ENCODE measurements at places on chromosomes 2 and 18. TPM values are rescaled to one million over a fixed set of nuclear protein-coding genes. Genes with fewer than 3 reads are reported as not detected.

RIT2 gene
- total RNA-seq = not detected

CD28 gene
- total RNA-seq = 130 TPM

DNA sequence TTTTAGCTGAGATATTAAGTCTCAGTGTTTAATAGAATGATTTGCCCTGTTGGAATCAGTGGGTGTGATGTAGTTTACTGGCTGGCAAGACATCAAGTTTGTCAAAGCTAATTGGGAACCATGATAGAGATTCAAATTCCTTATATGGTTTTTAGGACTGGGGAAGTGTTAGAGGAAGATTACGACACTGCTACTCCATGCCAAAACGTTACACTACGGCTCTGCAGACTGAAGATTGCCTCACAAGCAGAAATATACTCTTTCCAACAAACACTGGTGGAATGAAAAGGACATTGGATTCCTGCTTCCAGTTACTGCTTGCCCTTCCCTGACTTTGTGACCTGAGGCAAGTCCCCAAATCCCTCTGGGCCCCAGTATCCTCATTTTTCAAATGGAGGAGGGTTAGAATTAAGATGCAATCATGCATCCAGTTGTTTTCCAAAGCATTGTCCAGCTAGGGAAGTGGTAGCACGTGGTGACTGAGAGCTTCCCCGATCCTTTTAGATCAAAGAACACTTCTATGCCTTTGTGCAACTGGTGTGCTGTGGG, 147.6 kb downstream of the CDC42EP3 start:
- no peak for DNase-seq

DNA sequence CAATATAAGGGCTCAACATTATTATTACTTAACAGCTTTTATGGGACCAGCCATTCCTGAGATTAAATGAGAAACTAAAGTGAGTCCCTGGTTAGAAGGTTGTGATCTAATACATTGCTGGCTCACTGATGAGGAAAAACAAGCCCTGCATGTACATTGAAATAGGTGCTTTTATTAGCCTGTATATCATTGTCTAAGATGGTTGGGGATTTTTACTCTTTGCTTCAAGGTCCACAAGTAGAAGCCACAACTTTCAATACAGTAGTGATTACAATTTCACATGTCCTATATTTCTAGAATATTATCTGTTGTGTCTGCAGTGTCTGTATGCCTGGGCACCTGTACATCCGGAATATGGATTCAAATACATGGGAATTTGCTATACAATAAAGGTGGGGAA, 104.1 kb upstream of the FZD5 start:
- DNase-seq = no peak

GRCh38 chr2:9944330-9944758, 7.1 kb upstream of the GRHL1 start:
- DNase-seq = no peak

DNA sequence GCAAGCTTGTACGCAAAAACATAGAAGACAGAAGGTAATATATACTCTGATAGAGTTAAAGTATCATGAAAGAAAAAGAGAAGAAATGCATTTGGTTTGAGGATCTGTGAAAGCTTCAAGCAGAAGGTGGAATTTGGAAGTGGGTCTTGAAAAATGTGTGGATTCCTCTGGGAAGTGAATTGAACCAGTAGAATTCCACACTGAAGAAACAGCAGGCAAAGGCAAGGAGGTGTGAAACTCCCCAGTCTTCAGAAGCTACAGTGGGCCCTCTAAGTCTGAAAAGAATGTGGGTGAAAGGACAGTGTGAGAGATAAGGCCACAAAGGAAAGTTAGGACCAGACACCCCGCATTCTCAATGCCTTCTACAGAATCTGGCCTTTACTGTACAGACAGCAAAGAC, 25.6 kb downstream of the COBLL1 start:
- no peak for DNase-seq

DNA sequence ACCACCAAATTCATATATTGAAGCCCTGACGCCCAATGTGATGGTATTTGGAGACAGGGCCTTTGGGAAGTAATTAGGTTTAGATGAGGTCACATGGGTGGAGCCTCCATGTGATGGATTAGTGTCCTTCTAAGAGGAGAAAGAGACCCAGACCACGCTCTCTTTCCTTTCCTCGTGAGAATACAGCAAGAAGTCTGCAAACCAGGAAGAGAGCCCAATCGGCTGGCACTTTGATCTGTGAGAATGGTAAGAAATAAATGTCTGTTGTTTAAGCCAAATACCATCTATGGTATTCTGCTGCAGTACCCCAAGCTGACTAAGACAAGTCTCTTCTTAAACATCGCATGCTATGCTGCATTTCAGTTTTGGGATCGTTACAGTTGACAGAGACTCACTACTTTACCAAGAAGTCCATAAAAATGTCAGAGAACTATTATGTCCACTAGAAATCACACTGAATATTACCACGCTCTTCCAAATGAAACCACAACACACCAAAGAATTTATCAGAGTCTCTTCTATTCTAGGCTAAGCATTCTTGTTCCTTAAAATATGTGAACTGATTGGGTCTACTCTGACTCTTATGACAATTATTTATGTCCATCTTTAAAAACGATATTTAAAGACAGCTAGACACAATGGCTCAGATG, 48.5 kb downstream of the LPIN2 start:
- DNase-seq = no peak
